DMS53 (cell line): ENCODE measurements at places on chromosomes 5 and 9.
A peak's percentile ranks its signal among the peaks of the same experiment; 100 is the strongest.

- no peak for DNase-seq
These were observed 14.9 kb downstream of the SEMA6A start for GRCh38 chr5:116559673-116560164.

DNA sequence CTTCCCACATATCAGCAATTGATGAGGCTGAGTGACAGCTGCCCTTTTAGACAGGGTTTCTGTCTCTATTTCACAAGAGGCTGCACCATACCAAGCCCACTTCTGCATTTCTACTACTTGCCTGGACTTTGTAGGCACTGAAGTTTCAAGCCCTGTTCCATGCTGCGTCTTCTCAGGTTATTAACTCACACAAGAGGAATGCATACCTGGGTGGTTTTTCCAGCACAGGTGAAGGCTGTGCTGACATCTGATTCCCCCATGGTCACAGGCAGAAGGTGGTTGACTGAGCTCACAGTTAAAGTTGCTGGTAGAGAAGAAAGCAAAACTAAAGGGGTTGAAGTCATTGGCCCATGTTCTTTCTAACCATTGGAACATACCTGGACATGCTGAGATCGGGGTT, 86.6 kb downstream of the MAMDC2 start:
- no peak for DNase-seq

DNA sequence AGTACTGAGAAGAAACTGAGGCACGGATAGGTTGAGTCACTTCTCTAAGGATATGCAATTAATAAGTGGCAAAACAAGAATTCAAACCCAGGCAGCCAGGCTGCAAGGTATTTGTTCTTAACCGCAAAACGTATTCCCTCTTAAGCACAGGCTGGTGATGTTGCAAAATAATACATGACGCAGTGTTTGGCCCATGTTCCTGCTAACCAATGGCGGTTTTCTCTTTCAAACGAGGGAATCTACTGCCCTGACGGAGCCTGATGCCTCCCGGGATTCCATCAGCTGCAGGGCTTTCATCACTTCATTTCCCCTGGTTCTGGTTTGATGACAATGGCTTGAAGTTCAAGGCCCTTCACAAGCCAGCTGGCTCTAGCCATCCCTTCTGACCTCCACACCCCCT, 154.8 kb downstream of the SLIT3 start:
- DNase-seq = no peak

GRCh38 chr5:51468196-51468595, 84.9 kb downstream of the ISL1 start:
- DNase-seq = peak; percentile 10

- no peak for DNase-seq
These were observed 22.6 kb upstream of the HK3 start for GRCh38 chr5:176921714-176922113.

DNA sequence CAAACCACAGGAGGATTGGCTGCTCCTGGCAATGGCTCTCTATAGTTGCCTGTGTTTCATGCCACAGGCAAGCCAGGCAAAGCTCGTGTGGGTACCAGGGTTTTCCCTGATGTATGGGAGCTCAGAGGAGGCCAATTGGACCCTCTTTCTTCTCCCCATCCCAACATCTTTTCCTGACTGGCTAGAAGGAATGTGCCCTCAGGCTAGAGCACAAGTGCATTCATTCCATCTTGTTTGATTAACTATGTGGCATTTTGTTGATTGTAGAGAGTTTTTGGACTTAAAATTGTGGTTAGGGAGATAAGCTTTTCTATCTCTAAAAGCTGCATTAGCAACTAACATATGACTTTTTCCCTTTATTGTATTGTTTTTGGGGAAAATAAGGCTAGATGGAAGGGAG, 561.3 kb downstream of the PSAT1 start:
- no peak for DNase-seq

GRCh38 chr9:12413986-12414385, 279.2 kb upstream of the TYRP1 start:
- no peak for DNase-seq

DNA sequence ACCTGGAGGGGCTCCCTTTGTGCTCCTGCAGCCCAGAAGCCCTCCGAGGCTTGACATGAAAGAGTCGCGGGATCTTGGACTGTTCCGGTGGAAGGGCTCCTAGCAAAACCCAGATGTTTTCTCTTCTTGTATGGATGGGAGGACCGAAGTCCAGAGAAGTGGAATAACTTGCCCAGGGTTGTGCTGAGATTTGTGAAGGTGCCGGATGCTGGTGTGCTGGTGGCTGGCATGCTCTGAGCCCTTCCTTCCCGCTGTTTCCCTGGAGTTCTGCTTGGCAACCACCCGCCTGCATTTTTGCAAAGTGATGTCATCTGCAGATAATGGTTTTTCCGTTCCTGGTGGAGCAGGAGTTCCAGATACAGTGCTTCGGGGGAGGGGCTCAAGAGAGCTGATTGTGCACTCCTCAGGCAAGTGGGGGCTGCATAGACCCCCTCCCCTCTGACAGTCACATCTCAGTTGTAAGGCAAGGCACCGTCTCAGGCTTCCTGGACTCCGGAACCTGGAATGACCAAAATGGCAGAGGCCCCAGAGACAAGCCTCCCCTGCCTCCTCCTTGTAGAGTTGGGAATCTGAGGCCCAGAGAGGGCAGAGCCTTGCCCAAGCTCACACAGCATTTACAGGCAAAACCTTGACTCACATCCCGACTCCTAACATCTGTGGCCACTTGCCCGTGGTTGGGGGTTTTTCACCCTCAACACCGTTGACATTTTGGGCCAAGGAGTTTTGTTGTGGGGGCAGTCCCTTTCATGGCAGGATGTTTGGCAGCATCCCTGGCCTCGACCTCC, 157.0 kb downstream of the RGS3 start:
- DNase-seq = peak; percentile 74

DNA sequence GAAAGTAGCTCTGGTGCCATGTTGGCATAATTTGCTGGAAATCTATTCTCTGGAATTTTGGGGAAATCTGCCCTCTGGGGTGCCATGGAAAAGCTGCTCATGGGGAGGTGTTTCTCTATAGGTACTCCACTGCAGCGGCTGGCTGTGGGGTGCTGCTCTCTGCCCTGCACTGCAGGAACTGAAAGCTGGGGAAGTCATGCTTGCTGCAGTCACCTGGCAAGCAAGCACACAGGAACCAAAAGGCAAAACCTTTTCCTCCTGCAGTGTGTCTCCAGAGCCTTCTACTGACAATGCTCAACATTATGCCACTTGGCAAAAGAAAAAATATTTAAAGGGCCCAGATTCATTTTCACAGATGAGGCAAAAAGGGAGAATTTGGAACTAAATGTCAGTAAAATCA, 25.8 kb upstream of the CARNMT1 start:
- no peak for DNase-seq

DNA sequence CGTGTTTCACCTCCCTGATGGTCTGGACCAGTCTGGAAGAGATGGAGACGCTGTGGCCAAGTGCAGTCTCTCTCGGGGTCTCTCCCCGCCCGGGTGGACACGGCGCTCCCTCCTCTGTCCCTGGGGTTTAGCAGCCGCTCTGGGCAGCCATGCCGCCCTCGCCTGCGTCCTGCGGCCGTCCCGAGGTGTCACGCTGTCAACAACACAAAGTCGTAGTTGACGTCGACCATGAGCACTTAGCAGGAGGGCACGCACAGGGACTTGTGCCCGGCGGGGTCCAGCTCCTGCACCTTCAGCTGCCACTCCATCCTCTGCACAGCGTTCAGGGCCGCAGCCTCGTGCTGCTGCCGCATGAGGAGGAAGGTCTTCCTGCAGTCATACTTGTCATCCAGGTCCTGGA, 368.9 kb downstream of the CDH9 start:
- peak; percentile 84 for DNase-seq

DNA sequence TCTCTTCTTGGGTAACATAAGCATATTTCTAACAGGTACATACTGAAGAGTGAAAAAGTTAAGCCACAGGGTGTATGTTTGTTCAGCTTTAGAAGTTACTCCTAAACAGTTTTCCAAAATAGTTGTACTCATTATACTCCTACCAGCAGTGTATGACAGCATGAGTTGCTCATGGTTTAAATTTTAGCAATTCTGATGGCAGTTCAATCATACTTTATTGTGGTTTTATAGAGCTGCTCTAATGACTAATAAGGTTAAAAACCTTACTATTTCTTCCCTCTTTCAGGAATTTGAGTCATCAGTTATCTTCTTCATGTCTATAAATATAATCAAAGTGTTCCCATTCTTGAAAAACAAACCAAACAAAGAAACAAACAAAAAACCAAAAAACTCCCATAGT, 81.5 kb downstream of the CAAP1 start:
- DNase-seq = no peak

- DNase-seq = no peak
These were observed 10.7 kb downstream of the GIN1 start for GRCh38 chr5:103109277-103109676.

DNA sequence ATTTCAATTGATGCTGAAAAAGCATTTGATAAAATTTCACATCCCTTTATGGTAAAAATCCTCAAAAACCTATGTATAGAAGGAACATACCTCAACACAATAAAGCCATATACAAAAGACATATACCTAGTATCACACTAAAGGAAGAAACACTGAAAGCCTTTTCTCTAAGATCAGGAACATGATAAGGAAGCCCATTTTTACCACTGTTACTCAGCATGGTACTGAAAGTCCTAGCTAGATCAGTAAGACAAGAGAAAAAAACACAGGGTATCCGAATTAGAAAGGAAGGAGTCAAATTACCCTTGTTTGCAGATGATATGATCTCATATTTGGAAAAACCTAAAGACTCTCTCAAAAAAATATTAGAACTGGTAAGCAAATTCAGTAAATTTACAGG, 350.2 kb upstream of the PDE4D start:
- no peak for DNase-seq

- no peak for DNase-seq
These were observed 123.5 kb upstream of the SARDH start for GRCh38 chr9:133861692-133862091.

DNA sequence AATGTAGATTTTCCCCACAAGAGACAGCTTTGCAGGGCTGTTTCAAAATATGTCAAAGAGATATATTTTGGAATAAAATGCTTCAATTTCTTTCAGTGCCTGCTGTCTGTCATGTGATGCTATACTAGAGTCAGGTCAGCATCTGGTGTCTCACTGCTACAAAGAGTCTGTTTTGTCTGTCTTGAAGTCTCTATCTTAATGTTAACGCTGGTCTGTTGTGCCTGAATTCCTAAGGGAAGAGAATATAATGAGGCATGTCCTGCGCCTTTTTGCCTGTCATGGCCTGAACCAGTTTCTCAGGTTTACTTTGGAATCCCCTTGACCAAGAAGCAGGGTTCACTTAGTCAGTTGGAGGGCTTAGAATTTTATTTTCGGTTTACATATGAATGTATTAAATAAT, 176.4 kb downstream of the PDZD2 start:
- no peak for DNase-seq

DNA sequence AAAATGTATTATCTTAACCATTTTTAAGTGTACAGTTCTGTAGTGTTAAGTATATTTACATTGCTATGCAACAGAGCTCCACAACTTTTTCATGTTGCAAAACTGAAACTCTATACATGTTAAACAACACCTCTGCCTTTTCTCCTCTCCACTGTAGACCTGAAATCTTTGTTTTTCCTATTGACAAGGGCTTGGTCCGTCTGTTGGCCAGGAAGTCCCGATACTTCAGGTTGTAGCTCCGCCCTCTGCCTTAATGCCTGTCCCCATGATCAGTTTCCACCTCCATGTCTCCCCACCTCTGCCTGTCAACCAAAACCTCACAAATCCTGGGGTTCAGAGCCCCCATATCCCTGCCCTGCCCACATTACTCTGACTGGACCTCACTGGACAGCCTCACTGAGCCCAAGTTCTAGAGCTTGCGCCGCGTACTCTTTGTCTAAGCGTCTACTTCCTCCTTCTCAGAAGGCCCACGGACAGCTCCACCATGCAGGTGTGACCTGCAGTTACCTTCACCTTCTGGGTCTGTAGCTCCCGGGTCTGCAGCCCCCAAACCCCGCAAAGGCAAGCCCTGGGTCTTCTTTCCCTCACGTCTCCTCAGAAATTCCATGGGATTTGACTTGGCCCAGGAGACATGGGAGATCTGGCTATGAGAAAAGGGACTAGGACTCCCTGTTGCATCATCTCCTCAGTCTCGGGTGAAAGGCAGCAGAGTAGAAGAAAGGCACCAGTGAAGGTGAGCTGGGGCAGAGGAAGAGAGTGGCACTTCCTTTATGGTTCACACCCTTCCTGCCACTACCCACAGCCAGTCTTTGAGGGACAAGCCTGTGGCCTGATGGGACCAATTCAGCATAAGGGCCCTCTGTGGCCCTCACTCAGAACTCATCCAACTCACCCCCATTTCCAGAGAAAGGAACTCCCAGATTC, 8.0 kb downstream of the GLIPR2 start:
- DNase-seq = peak; percentile 69

- DNase-seq = no peak
These were observed 31.3 kb downstream of the ANXA1 start for GRCh38 chr9:73182928-73183327.

DNA sequence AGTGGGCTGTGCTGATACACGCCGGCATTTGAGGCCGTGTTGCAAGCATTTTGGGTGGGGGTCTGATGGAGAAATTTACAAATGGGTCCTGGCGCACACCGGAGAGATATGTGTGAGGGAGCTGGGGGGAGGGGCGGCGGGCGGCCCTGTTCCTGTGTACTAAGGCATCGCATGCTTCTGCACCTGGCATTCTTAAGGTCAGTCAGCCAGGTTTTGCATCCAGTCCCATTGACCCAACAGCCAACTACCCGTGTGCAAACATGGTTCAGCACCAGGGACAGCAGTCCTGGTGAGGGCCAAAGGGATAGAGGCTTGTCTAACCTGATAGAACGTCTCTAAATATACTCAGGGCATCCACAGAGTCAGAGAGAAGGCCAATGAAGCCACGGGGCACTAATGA, 839 bp downstream of the GABRG2 start:
- DNase-seq = peak; percentile 44

GRCh38 chr9:324971-325370, 110.3 kb downstream of the DOCK8 start:
- DNase-seq = no peak
